ENCODE measurements at places on chromosomes 11 and 22.
A peak's percentile ranks its signal among the peaks of the same experiment; 100 is the strongest.

DNA sequence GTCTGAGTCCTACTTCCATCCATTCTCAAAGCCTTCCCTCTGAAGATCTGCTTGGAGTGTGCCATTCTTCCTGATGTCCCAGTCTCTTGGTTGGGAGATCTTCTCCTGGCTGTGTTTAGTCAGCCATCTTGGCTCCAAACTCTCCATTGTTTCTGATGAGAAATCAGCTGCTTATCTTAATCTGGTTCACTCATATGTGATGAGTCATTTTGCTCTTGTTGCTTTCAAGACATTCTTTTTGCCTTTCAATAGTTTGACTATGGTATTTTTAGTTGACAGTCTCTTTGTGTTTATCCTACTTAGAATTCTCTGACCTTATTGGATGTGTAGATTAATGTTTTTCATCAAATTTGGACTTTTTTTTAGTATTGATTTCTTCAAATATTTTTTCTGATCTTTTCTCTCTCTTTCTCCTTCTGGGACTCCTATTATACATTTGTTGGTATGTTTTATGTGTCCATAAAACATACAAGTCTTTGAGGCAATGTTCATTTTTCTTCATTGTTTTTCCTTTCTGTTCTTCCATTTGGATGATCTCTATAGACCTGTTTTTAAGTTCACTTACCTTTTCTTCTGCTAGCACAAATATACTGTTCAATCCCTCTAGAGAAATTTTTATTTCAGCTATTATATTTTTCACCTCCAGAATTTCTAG, 77.2 kb upstream of the CLPB start:
- no peak for DNase-seq

DNA sequence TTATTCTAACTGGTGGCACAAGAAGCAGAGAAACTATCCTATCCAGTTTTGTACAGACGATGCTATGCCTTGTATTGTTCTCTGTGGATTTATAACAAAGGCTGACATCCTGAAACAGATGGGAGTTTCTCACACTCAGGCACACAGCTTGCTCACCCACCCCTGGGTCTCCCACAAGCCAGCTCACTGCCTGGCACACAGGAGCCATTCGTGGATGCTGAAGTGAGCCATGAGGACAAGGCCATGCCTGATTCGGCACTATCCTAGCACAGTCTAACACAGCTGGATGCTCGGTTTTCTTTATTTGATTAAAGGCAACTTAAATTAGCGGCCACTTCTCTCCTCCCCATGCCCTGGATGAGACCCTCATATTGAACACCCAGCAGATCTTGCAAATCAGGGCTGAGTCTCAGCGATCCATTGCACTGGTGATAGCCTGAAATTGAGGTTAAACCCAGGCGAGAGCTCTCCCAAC, 25.7 kb upstream of the TMPRSS4 start:
- no peak for DNase-seq

- no peak for DNase-seq
Measured at GRCh38 chr11:93199616-93200015, 1.8 kb upstream of the SLC36A4 start.

GRCh38 chr11:126959700-126960099, 40.9 kb downstream of the KIRREL3 start:
- no peak for DNase-seq

GRCh38 chr22:40434106-40434505, 63.7 kb downstream of the SGSM3 start:
- no peak for DNase-seq

- peak; percentile 16 for DNase-seq
Measured at GRCh38 chr11:1199751-1200610, 22.9 kb upstream of the MUC5B start.

- peak; percentile 20 for DNase-seq
Measured at GRCh38 chr11:118224511-118225188, at the start of gene JAML. TSS of gene JAML (minus strand) at chr11:118225011. CDS start at chr11:118214866, 10,145 bp downstream.

- no peak for DNase-seq
Measured at GRCh38 chr11:32280339-32280738, 155.0 kb downstream of the WT1 start.

- DNase-seq, result no peak
Measured at GRCh38 chr11:47532597-47533213, 20.2 kb downstream of the CELF1 start.

DNA sequence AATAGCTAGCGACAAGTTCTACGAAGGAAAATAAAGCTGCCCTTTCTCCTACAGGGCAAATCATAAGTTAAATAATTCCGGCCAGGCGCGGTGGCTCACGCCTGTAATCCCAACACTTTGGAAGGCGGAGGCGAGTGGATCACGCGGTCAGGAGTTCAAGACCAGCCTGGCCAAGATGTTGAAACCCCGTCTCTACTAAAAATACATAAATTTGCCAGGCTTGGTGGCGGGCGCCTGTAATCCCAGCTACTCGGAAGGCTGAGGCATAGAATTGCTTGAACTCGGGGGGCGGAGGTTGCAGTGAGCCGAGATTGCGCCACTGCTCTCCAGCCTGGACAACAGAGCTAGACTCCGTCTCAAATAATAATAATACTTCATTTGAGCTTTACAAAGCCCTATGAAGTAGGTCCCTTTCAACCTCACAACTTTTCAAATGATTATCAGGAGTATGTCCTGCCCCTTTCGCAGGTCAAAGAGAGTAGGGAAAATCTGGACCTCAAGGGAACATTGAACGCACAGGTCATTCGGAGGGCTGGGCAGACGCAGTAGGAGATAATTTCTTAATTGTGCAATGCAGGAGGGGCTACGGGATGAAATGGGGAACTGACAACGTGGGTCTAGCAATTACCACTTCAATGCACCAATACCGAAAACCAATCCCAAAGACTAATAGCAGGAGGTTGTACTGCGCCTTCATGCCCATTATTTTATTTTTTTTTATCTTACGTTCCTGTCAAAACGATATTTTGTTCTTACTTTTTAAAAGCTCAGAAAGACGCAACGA, 590 bp downstream of the COMMD9 start:
- no peak for DNase-seq

DNA sequence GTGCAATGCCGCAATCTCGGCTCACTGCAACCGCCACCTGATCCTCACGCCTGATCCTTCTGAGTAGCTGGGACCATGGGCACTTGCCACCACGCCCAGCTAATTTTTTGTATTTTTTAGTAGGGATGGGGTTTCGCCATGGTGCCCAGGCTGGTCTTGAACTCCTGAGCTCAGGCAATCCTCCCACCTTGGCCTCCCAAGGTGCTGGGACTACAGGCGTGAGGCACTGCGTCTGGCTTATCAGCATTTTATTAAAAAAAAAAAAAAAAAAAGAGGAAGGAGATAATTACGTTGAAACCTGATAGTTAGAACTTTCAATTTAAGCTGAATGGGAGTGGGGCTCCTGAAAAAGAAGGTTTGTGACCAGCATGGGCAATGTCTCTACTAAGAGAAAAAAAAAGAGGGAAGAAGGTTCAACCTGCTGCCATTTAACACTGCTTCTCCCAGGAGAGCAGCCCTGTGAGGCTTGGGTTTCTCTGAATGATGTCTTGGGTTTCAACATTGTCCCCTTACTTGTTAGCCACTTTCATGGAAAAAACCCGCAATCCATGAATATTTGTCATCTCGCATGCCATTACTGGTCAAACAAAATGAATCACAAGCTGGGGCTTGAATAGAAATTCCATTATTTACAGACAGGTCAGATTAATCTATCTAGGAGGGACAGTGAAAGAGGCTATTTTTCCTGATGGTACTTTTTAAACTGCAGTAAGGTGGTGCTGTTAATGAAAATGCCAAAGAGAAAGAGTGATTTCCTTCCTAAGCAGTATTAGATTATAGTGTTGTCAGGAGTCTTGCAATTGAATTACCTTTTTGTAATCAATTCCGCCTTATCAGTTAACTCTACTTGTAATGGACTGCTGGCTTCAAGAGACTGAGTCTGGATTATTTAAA, 72.5 kb downstream of the PACS1 start:
- DNase-seq, result no peak
